HepG2 (cell line): ENCODE measurements at places on chromosomes 3 and 15. TPM values are rescaled to one million over a fixed set of nuclear protein-coding genes. Genes with fewer than 3 reads are reported as not detected.

- DNase-seq, result no peak
Measured at GRCh38 chr3:170778240-170779217, 91.5 kb downstream of the RPL22L1 start.

GRCh38 chr3:23501201-23501802 lies 298.2 kb downstream of the UBE2E2 start:
- DNase-seq, result no peak

DNA sequence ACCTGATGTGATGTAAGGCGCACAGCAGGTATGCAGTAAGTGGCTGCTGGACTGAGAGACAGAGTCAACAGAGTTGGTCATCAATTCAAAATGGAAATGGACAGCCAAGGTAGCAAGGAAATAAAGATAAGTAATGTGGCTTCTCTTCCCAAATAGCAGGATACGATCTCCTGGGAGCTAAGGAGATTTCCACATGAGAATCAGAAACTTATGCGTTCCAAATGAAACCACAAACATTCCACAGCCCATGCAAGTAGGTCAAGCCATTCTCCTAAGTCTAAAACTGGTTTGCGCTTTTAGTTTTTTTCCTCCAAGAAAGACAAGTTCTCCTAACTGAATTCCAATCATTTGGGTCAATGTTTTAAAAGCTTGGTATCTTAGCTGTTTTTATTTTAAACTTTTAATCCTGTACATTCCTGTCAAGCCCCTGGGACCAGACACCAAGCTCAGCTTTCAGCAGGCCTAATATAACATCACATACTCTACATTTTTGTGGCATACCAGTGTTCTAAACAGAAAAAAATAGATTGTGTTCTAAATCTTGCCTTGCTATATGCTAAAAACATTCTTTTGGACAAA lies 73.7 kb upstream of the TSPAN3 start:
- DNase-seq, result no peak

Gene MYRIP
- polyA plus RNA-seq, result 0.76 and 0.84 TPM in 2 replicates

DNA sequence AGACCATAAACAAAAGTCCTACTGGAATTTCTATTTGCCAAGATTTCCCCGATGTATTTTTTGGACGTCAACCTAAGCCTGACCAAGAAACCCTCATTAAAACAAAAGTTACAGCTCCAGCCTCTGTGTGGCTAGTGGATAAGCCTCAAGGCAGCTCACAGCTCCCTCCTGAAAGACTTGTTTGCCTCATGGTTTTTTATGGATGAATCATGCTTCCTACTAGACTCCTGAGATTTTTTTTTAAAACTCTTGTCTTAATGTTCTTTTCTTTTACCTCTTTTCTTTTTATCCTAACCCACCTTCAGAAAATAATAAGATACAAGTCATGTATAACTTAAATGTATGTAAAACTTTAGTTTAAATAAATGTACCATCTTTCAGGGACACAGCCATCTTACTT lies 52.4 kb downstream of the SUCNR1 start:
- DNase-seq, result no peak

Gene OSBPL10
- 19.5 and 28.6 TPM in 2 replicates for polyA plus RNA-seq

DNA sequence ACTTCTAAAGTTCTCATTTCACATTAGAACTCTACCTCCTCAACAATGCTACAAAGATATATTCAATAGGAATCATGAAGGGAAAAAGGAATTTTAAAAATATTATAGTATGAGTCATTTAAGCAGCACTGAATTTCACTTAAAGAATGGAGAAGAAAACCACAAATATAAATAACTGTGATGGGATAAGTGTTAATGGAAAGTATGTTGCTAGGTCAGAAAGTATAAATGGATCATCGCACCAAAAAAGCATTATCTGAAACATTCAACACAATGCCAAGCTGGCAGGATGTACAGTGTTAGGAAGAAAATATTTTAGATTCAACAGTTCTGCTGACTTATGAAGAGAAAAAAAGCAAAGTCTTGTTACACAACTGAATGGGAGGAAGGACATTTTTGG lies 101.4 kb downstream of the TFG start:
- DNase-seq, result no peak

- no peak for DNase-seq
Measured at GRCh38 chr3:183484431-183485075, 56.1 kb upstream of the MCF2L2 start.
